ENCODE measurements at places on chromosomes 2 and 18.

DNA sequence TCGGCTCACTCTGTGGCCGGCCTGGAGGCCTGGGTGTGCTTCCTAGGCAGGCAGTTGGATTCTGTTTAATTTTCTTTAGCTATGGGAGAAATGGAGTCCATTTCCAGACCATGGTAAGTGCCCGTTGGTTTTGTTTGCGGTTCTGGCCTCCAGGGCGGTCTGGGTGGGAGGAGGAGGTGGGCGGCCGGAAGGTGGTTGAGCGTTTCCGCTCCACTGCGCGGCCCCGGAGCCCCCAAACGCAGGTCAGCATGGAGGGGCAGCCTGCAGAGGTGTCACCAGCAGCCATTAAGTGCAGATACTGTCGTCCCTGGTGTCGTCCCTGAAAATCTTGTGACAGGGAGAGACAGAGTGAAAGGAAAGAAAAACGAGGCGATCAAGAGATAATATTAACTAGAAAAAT, 303.9 kb downstream of the GBX2 start:
- no peak for DNase-seq

DNA sequence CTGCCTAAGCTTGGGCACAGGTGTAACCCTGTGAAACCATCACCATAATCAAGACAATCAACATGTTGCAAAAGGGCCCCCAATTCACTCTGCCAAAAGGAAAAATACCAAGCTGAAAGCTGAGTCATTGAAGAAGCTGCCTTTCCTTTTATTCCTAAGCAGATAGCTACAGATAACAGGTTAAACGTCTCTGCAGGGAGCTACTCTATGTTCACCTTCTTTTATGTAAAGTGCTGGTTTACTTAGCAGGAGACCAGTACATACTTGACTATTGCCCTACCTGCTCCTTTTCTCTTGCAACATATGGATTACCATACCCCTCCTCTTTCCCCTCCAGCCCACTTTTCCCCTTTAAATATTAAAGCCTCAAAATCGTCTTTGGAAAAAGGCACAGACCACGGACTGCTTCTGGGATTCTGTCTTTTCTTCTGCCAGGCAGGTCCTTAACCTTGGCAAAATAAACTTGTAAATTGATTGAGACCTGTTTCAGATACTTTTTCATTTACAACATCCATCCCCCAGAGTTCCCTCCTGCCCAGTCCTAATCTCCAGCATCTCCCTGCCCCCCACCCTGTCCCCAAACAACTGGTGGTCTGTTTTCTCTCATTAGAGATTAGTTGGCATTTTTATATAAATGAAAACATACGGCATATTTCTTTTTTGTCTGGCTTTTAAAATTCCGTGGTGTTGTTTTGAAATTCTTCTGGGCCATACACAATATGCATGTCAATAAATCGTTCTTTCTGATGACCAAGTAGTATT, 37.8 kb upstream of the LDLRAD4 start:
- DNase-seq, result no peak

- no peak for DNase-seq
These were observed 103.8 kb upstream of the OSR1 start for GRCh38 chr2:19462256-19462645.

DNA sequence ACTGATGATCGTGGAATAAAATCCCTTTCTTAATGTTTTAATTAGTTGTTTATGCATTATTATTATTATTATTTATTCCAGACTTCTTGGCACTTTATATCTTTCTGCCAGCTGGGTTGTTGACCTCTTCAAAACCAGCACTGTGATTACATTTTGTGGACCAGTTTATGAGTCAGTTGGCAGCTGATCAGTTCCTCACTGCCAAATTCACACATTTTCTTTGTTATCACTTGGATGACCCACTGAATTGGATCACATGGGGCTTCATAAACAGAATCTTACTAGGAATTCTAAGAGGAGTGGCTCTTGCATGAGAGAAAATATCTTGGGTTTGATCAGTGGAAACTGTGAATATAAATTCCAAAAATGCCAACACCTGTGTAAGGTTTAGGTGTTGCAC, 321.8 kb upstream of the SPRED2 start:
- DNase-seq, result no peak

DNA sequence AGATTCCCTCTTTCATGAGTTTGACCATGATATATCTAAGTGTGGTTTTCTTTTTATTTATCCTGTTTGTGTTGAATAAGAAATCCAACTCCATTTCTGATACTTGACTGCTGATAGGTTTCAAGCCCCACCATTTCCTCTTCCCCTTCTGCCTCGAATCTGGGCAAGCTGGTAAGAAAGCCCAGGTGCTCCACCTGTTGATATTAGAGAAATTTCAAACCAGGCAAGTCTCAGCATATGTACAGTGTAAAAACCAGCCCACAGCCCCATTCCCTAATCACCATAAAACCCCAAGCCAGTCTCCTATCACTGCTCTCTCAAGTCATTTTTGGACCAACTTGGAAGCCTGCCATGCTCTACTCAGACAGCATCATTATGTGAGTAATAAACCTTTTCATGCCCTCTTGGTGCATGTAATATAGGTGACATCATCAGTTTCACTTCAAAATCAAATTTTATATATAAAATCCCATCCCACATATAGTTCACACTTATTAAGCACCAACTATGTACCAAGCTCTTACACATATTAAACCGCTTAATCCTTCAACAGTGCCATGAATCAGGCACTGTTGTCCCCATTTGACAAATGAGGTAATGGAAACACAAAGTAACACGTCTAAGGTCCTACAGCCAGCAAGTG, 46.6 kb downstream of the SMAD2 start:
- DNase-seq, result no peak

DNA sequence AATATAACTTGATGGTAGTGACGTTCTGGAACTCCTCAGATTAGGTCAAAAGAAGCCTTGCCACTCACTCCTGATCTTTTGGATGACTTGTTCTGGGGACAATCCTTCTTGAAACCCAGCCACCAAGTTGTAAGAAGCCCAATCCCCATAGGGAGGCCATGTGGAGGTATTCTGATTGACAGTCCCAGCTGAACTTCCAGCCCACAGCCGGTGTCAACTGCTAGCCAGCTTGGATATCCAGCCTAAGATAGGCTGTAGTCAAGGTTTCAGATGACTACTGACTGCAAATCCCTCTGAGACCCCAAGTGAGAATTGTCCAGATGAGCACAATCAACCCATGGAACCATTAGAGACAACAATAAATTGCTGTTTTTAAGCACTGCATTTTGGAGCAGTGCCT, 31.4 kb downstream of the EIF2AK2 start:
- no peak for DNase-seq

DNA sequence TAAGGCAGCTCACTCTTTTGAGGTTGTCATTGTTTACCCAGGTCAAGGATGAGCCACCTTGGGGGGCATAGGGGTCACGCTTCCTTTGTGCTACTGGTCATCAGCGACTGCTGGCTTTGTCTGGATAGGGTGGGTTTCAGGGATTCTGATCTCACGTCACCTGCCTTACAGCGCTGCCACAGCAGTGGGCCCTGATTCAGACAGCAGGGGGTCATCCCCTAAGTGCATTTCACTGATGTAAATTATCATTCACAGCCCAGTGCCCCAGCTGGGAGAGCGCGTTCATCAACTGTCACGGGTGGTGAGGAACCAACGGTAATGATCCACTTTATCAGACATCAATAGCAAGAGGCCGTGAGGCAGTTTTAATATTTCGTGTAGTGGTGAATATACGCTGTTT, 291.2 kb downstream of the NEDD4L start:
- no peak for DNase-seq

GRCh38 chr2:62158444-62159121, 37.3 kb upstream of the B3GNT2 start:
- no peak for DNase-seq

- DNase-seq, result no peak
These were observed 101.5 kb downstream of the KLF7 start for GRCh38 chr2:207064128-207064690.

DNA sequence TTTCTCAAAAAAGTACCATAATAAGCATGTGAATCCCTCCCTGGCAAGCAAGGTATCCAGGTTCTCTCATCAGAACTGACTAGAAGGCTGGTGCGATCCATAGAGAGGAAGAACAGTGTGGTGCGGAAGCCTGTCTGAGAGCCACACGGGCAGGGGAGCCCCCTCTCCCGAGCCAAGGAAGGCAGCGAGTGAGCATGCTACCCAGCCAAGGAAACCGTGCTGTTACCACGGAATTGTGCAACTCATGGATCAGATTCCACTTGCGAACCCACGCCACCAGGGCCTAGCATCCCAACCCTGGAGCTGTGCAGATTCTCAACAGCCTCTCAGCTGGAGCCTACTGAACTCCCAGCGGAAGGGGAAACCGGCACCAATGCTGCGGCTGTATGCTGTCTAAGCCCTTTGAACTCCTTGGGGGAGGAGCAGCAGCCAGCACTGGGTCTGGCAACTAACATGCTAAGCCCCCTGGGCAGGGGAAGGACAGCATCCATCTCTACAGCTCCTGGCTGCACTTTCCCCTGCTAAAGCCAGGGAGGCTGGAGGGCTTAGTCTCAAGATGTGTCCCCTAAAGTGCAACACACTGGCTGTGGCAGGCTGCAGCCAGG, 823.1 kb downstream of the EPHA4 start:
- DNase-seq, result no peak

DNA sequence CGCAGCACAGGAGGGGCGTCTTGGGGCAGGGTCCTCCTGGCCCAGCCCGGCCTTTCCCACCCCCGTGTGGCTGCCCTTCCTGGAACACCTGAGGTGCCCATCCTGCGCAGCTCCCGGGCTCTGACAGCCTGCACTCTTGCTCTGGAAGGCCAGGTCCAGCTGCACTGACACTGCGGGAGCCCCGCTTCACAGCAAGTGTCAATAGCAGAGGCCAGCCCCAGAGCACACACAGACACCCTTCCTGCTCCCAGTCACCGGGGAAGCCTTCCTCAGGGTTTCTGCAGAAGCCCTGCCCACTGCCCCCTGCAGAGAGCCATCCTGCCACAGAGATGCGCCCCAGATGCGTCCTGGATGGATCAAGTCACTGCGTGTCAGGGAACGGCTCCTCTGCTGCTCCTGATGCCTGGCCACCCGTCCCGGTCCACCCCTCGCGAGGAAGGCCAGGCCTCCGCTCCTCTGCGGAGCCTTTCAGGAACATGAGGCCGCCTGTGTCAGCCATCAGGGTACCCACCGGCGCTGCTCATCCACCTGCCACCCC, 519.2 kb upstream of the MYT1L start:
- DNase-seq, result no peak

DNA sequence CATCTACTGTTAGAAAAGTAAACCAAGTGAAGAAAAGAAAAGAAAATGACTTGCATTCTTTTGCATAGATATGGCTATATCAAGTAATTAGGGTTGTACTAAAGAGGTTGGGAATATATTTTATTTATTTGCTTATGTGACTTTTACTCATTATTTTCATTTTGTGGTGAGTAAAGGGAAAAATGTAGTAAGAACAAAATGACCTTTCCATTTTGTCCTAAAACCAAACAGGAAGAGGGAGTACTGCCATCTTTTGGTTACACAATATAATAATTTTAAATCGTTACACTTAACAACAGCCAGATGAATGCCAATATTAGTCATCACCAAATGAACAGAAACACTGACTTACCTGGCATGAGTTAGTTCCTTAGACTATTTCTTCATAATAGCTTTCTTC, 47.3 kb upstream of the NDUFV2 start:
- no peak for DNase-seq

- no peak for DNase-seq
These were observed 45.5 kb upstream of the LOXHD1 start for GRCh38 chr18:46702471-46702870.

GRCh38 chr2:210577263-210578071, 21.1 kb downstream of the CPS1 start:
- no peak for DNase-seq

GRCh38 chr2:129801575-129801974, 177.9 kb upstream of the RAB6C start:
- DNase-seq, result no peak

GRCh38 chr2:10971888-10972260, 60.1 kb downstream of the KCNF1 start:
- no peak for DNase-seq

GRCh38 chr2:175836361-175836760, 165.7 kb downstream of the LNPK start:
- no peak for DNase-seq

DNA sequence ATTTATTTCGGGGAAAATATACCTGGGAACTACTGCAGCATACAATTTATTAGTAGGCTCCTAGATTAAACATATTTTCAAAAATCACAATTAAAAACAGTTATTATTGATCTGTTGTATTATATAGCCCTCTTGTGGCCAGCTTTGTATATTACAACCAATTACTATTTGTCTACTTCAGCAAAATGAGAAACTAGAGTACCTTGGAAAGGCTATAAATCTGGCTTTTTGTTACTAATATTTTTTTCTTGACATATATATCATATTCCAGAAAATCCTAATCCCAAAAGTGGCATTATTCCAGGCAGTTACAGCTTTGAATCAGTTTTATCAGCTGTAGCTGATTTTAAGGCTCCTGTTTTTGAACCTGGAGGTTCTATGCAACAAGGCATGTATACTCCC, 101.2 kb downstream of the UBR3 start:
- DNase-seq, result no peak

- no peak for DNase-seq
These were observed 226.7 kb downstream of the HNMT start for GRCh38 chr2:138190999-138191398.

DNA sequence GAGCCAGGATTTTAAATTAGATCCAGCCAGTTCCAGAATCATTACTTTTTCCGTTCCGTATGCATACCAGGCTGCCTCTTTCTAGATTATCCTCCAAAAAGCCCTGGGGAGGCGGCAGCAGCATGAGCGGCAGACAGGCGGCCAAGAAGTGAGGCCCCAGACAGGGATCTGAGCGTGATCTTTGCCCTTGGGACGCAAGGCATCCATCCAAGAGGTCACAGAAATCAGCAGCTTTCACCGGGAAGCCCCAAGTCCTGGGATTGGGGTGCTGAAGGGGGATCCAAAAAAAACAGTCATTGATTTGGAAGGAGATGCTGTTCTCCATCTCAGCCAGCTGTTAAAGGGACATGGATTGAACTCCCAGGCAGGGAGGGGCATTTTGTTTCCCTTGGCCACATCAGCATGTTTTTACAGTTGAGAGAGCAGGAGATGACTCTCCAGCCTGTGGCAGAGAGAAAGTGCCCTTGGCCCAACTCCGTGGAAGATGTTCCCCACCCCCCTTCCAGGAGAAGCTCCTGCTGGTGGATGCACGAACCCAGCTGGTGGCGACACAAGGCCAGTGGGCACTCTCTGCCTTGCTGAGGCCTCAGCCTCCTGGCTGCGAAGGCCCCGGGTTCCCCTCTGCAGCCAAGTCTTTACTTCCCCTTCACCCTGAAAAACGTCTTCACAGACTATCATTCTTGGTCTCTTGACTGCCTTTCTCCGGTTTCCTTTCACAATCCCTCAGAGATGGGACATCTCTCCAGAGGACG, 265.6 kb downstream of the ANAPC1 start:
- DNase-seq, result no peak

DNA sequence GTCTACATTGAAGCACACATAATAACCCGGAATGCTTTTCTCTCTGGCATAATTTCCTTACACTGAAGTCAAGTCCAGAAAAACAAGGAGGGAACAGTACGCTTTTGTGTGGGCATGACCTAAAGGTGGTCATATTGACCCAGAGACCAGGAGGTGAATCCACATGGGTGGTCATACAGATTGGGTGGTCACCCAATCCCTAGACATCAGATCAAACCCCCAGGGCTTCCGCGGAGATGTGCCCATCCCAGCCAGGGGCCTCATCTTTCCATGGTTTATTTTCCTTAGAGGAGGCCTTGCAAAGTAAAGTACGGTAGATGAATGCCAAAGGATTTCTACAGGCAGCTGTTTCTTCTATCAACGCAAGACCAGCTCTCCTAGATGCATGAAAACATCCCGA, 38.8 kb downstream of the FAM168B start:
- no peak for DNase-seq

Measured in T-helper 9 cell (primary cell).